Iris pigment epithelial cell (primary cell): ENCODE measurements at places on chromosomes 4 and X.

DNA sequence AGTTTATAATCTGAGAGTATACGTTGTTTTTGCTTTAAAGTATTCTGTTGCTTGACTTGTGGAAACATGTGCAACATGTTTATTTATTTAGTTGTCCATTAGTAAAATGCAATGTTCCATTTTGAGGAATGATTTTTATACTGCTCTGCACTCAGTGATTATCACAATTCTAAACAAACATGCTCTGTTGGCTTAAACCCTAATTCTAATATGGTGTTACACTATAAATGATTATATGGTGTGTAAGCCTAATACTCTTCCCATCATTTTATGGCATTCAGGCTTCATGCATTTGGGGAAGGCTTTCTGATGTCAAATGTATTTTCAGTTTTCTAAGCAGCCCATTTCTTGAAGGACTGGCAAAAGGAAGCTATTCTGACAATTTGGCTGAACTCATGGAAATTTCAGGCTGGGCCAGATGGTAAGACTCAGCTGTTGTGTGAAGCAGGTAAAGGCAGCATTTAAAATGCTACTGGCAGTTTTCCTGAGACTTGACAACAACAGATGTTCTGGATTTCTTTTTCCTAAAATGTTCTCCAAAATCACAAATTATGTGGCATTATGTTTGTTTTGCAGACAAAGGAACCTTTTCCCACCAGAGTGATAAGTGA lies 336.7 kb upstream of the GNPDA2 start:
- no peak for DNase-seq

DNA sequence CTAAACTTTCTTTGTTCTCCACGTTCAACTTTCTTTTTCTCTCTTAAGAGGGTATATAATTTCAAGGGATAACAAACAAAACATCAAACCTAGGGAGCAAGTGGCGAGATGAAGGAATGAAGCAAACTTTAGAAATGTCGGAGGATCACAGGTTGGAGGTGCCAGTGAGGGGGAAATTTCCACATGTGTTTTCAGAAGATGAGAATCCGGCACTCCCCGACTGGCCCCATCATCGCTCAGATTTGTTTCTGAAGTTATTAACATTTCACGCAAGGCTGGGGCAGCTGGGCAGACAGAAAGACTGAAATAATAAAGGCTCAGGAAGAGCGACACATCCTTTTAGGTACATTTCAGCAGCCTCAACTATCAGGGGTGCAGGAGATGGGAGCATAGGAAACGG lies 134.9 kb downstream of the SMIM20 start:
- DNase-seq = peak; percentile 63

- DNase-seq = peak; percentile 21
Measured at GRCh38 chr4:128670513-128670912, 139.0 kb upstream of the JADE1 start.

DNA sequence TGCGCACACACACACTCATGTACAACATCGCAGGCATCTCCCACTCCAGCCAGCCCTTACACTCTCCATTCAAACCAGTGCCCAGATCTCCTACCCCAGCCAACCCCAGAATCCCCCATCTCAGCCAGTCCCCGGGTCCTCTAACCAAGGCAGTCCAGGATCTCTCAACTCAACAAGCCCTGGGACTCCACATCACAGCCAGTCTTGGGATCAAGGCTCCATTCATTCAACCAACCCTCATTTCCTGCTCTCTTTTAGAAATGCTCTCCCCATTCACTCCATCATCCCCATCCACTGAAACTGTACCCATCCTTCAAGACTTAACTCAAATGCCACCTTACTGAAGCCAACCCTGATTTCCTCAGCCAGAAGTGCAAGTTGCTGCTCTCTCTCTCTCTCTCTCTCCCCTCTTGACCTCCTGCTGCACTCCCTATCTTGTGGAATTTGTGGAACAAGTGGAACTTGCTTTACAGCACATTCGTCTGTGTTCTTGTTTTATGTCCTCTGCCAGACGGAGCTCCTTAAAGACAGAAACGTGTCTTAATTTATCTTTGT lies 40.6 kb upstream of the IQSEC2 start:
- DNase-seq = no peak

DNA sequence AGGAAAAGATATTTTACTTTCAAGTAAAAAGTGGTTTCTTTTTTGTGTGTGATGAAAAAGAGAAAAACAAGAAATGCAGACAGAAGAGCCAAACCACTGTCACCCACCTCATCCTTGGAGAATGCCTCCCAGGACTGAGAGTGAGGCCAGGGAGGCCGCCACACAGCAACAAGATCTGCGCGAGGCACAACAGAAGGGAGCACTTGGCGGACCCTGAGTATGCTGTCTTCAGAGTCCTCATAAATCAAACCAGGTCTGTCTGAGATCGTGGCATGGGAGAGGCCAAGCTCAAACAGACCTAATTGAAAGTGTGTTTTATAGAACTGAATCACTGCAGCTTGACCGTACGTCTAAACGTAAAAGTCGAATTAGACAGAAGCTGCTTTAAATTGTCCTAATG lies 134.3 kb upstream of the VCX2 start:
- no peak for DNase-seq

GRCh38 chrX:154840856-154841255 lies 6.4 kb upstream of the SMIM9 start:
- DNase-seq = peak; percentile 69

DNA sequence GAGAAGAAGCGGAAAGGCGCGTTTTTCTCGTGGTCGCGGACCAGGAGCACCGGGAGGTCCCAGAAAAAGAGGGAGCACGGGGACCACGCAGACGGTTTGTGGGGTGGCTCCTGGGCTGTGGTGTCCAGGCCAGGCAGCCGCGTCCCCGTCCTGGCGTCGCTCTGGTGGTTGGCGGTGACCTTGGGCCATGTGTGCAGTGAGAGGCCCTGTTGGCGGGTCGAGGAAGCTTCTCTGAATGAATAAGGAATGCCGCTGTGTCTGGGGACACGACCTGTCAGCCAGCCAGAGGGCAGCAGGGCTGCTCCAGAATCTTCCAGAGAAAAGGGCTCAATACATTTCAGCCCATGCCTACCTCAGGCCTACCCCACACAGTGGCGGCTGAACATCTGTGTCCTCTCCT lies 24.3 kb upstream of the HGFAC start:
- no peak for DNase-seq

- DNase-seq = no peak
Measured at GRCh38 chr4:186445040-186445439, 110.3 kb downstream of the MTNR1A start.

GRCh38 chr4:41575207-41575606 lies 37.2 kb downstream of the LIMCH1 start:
- DNase-seq = peak; percentile 74

DNA sequence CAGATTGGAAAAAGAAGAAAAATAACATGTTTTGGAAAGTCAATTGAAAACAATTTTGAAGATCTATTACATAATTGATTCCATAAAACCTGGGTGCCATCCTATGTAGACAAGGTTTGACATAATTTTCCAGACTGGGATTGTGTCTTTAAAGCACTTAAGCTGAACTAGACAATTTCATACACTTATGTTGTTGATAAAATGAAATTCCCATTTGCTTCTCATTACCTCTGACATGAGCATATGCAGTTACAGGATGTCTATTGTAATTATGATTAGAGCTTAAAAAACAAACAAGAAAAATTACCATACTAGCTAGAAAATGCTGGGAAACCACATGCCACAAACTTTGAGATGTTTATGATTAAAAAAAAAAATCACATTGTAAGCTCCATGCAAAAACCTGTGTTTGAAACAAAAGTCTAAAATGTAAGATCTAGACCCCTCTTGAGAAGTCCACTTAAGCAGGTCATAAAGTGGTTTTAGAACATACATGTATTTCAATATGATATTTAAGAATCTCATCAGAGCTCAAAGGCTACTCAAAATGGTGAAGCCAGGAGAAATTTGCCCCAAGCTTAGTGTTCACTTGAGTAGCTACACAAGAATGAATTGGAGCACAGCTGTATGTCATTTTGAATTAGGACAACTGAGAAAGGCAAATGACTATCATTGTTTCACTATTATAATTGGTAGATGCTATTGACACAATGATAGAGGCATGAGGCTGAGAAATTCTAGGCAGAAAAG lies 181.1 kb upstream of the PABPC4L start:
- no peak for DNase-seq

DNA sequence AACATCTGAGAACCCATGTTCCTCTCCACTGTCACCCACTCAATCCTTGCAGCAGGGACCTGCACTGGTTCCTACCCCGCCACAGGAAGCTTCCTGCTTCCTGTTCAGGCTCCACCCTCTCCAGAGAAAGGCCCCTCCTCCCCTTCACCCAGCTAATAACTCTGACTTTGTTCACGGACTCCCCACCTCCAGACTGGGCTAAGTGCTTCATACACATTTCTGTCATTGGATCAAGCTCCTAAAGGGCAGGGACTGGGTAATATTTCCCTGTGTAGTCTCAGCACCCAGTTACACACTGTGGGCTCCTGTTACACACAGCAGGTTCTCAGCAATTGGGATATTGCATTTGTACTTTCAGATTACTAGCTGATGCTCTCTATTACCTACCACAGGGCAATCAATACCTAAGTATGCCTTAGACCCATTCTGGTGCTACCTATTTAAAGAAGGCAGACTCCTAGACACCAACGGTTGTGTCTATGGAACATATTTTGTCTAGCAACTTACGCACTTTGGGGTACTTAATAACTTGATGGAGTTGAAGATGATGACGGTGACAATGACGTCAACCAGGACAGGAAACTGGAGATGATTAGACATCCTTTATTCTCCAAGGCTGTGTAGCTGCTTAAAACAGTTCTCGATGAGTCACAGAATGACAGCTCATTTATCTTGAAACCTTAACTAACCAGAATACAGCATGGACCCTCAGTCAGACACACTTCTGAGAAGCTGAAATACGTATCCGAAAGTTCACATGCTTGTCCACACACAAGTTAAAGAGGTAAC lies 58.1 kb downstream of the MAML3 start:
- DNase-seq = peak; percentile 99

DNA sequence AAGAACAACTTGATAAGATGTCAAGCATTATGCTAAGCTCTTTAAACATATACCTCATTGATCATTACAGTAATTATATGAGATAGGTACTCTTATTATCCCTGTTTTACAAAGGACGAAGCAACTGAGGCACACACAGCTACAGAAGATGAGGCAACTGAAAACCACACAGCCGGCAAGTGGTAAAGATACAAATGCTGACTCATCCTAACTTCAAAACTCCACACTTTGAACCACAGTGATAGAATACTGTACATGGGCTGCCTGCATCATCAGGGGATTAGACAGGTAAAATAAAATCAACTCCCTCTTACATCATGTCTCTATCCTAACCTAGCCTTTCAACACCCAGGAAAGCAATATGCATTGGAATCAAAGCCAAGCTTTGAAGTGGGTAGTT lies 47.8 kb downstream of the LHFPL1 start:
- DNase-seq = peak; percentile 16

- no peak for DNase-seq
Measured at GRCh38 chr4:159363361-159363760, 260.5 kb downstream of the RAPGEF2 start.

GRCh38 chr4:68995292-68995691 lies 43.7 kb upstream of the UGT2A3 start:
- no peak for DNase-seq

DNA sequence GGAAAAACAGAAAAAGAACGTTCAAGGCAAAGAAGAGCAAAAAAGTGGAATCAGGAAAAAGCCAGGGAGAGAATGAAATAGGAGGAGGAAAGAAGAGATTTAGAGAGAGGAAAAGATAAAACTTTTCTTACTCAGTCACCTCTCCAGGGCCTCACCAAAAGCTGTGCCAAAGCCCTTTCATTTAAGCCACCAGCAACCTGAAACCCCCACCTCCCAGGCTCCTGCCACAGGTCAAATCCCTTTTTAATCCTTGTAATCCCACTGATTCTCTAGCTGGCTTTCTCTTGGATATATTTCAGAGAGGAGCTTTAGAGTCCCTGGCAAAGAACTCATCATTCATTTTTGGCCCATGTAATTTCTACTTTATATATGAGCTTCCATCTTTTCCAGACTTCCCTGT lies 25.7 kb upstream of the XIAP start:
- no peak for DNase-seq

DNA sequence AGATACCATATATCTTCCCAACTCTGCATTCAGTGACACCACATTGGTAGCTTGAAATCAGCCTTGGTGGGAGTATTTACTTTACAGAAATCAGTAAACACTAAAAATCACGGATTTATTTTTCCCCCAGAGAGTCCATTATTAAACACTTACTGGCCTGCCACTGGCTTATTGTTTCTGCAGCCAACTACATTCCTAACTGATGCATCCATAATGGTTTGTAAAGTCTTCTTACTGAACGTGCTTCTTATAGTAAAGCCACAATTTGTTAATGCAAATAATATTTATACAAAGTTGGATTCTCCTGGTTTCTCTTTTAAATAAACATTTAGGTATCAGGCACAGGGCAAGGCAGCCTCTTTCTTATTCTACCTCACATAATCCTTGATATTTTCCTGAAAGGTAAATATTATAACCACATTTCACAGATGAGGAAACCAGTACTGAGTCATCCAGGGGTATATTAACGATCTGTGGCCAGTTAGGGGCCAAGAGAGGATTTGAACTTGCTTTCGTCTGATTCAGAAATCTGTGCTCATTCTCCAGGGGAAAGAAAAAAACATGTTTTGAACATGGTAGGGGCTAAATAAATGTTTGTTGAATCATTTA lies 136.5 kb downstream of the RAB28 start:
- DNase-seq = peak; percentile 67

- DNase-seq = peak; percentile 84
Measured at GRCh38 chr4:167897116-167897515, 195.2 kb upstream of the ANXA10 start.

- no peak for DNase-seq
Measured at GRCh38 chrX:107626916-107627315, 1.4 kb upstream of the PRPS1 start.

GRCh38 chr4:80967346-80967745 lies 63.2 kb upstream of the BMP3 start:
- DNase-seq = no peak

DNA sequence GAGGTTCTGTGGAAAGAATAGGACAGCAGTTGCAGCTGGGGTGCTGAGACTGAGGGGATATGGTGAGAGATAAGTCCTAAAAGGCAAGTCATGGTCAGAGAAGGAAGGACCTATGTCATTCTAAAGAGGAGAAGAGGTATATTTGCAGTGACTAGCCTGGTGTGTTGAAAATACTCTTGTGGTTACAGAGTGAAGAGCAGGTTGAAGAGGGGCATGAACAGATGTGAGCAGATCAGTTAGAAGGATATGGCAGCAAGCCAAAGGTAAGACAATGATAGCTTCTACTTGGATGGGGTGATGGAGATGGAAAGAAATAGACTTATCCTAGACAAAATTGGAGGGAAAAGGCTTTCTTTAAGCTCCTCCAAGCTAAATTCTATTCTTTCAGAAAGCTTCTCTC lies 469.8 kb upstream of the CPEB2 start:
- DNase-seq = no peak

DNA sequence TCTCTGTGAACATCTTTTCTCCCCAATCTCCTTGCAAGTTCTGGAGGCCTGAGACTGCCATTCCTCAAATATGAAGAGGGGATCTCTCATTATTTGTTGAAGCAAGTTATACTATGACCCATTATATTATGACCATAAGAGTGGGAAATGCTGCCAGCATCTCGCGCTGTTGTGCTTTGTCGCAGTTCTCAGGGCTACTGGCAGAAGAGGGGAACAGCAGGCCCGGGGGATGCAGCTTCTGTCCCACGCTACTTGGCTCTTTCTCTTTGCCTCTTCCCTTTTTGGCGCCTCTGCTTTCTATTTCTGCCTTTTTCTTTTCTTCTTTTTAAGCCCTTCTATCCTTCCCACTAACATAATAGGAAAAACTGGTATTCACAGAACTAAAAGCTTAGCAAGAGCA lies 64.2 kb downstream of the GEMIN8 start:
- DNase-seq = no peak
